Daoy (cell line): ENCODE measurements at places on chromosomes 1 and 21. TPM values are rescaled to one million over a fixed set of nuclear protein-coding genes. Genes with fewer than 3 reads are reported as not detected.

DNA sequence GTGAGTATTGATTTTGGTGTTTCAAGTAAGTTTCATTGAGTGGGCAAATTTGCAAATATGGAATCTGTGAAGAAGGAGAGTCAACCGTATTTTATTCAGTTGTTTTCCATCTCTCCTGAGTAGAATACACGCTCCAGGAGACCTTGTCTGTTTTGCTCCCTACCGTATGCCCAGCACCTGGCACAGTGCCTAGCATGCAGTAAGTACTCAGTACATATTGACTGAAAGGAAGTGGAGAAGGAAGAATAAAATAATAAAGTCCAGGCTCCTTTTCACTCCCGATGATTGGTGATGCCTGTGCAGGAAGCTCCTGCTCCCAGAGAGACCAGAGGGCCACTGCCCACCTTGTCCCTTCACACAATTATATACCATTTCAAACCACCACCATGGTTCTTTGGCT is 59.4 kb upstream of the NEK2 start:
- peak; percentile 38 for DNase-seq

Gene CNR2
- total RNA-seq: not detected in 2 replicates

- no peak for DNase-seq
Measured at GRCh38 chr1:208187499-208188041, 56.6 kb downstream of the PLXNA2 start.

DNA sequence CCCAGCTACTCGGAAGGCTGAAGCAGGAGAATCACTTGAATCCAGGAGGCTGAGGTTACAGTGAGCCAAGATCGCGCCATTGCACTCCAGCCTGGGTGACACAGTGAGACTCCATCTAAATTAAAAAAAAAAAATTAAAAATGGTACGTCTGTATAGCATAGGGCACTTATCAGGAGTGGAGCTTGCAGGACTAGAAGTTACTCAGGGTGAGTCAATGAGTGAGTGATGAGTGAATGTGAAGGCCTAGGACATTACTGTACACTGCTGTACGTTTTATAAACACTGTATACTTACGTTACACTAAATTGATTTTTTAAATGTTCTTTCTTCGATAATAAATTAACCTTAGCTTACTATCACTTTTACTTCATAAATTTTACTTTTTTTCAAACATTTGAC is 183.6 kb downstream of the NR5A2 start:
- peak; percentile 43 for DNase-seq

Gene SPRR2F
- not detected in 2 replicates for total RNA-seq

Gene GJA8
- not detected in 2 replicates for total RNA-seq

DNA sequence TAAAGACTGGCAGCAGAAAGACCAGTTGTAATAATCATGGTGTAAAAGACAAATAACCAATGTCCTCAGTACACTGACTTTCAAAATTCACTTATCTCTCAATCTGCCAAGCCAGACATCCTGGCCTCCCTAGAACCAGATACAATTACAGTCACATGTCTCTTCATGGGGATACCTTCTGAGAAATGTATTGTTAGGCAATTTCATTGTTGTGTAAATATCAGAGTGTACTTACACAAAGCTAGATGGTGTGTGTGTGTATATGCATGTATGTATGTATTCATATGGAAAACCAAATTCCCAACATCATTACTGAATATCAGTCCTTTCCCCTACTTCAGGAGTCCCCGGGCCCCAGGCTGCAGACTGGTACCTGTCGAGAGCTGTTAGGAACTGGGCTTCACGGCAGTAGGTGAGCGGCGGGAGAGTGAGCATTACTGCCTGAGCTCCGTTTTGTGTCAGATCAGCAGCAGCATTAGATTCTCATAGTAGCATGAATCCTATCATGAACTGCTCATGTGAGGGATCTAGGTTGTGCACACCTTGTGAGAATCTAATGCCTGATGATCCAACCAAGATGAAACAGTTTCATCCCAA is 65.3 kb upstream of the ZNF326 start:
- no peak for DNase-seq

GRCh38 chr1:99748419-99748818 is 18.0 kb downstream of the FRRS1 start:
- no peak for DNase-seq

- no peak for DNase-seq
Measured at GRCh38 chr1:234712891-234713305, 102.9 kb upstream of the IRF2BP2 start.

Gene HSPB7
- total RNA-seq: 0.17 TPM in 1 of 2 replicates, not detected in the other

GRCh38 chr1:234978397-234979295 is 150.0 kb downstream of the TOMM20 start:
- DNase-seq: peak; percentile 89

- DNase-seq: no peak
Measured at GRCh38 chr1:99705385-99705784, 59.5 kb downstream of the PALMD start.

DNA sequence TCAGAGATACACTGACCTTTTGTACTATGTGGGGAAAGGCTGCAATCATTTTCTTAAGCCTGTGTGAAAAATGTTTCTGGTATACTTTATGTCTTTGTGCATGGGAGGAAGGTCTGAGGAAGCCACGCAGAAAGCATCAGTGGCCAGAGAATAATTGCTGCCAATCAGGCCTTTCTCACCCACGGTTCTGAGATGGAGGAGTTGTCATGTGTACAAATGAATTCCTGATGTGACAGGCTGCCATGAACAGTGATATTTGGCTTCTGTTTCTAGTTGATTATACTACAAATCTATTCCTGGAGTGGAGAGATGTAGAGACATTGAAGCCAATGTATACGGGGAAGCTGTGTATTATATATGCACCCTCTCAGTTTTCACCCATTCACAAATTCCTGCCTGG is 142.6 kb downstream of the GRIK1 start:
- no peak for DNase-seq
